ENCODE measurements at places on chromosomes 1 and 21.
A peak's percentile ranks its signal among the peaks of the same experiment; 100 is the strongest.

DNA sequence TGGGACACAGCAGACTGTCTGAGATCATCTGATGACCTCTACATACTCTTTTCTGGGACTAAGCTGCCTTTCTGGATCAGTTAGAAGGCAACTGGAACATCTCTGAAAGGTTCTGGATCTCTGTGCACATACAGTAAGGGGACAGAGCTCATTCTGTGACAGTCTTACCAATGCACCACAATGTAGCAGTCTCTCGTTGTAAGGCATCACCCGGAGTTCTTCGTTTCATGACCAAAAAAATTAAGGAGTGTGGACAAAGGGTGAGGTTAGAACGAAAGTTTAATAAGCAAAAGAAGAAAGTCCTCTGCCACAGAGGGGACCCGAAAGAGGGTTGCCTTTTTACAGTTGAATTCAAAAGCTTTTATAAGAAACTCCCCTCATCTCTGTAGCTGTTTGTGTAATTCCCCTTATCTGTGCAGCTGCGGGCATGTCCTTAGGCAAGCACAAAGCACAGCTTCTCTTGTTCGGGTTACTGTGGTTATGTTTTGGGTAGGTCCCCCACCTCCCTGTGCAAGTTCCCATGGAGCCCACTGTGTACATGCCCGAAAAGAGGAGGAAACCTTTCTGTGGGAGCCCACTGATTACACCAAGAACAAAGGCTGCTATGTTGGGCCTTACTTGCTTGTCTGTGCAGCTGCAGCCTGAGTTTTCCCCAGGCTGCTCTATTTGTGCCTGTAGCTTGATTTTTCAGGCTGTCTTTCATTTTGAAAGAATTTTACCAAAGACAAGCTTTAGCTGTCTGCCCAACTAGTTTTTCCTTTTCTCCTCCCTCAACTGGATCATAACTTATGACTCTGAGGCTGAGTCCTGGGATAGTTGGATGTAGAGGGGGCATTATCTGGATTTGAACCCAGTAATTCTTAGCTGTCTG lies 53.1 kb upstream of the CACNA1E start:
- no peak for DNase-seq

GRCh38 chr1:81850031-81850430 lies 49.3 kb downstream of the ADGRL2 start:
- no peak for DNase-seq

GRCh38 chr21:16571594-16571993 lies 841.8 kb downstream of the USP25 start:
- DNase-seq = no peak

DNA sequence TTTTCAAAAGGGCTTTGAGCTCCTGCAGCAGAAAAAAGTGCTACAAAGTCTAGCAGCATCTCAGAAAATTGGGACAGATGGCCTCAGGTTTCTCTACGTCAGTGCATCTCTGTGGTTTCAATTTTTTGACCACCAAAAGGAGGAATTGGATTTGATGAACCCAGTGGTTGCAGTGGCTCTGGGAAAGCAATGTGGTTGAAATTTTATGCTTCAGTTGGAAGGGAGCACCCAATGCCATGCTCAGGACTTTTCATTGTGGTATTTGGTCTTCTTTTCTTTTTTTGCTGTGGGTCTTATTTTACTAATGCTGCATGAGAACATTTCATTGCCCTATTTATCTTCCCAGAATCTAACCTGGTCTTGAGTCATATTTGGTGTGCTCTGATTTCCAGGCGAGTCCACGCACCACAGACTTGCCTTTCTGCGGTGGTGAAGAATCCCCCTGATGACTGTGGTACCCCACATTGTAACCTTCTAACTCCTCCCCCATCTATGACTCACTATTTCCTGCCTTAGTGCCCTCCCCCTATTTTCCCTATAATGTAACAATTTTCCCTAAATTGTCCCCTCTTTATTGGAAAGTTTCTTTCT lies 56.7 kb downstream of the S1PR1 start:
- no peak for DNase-seq

GRCh38 chr1:114100148-114100547 lies 53.5 kb downstream of the SYT6 start:
- DNase-seq = no peak

DNA sequence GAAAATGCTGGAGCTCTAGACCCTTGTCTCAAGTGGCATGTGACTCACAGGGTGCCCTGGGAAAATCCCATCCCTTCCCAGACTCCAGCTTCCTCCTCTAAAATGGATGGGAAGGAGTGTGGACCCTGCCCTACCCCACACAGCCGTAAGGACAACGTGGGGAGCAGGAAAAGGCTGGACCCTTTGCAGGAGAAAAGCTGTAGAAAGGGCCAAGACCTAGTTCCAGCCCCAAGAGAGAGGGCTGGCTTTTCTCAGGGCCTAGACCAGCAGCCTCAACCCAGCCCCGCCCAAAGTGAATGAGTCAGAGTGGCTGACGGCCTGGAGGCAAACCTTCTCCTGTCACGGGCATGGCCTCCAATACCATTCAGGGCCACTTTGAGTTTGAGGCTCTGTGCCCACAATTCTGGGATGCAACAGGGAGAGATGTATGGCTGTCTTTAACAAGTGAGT lies 1.1 kb downstream of the LAMB3 start:
- no peak for DNase-seq

GRCh38 chr1:202976633-202977032 lies 9.6 kb upstream of the CYB5R1 start:
- DNase-seq = no peak

GRCh38 chr1:118275472-118276115 lies 90.6 kb upstream of the SPAG17 start:
- no peak for DNase-seq

- DNase-seq = no peak
Observed at GRCh38 chr1:23343221-23344110, 618 bp downstream of the HNRNPR start.

GRCh38 chr1:29900712-29901111 lies 664.4 kb downstream of the PTPRU start:
- DNase-seq = no peak

DNA sequence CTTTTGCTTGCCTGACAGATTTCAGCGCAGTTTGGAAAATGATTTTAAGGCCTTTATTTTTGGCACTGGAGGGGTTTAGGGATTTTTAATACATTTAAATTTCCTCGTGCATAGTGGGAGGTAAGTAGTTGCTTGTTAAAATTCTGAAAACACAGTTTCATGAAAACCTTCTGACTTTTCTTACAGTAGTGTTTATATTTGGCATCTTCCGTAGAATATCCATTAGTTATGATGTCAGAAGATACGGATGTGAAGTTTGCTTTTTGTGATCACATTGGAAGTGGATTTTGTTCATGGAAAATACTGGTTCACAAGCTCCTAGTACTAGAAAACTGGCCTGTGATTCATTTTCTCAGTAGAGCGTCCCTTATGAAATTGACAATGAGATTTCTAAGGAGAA lies 1.3 kb downstream of the RABGAP1L start:
- no peak for DNase-seq

GRCh38 chr1:186738926-186739325 lies 58.7 kb upstream of the PTGS2 start:
- DNase-seq = no peak

DNA sequence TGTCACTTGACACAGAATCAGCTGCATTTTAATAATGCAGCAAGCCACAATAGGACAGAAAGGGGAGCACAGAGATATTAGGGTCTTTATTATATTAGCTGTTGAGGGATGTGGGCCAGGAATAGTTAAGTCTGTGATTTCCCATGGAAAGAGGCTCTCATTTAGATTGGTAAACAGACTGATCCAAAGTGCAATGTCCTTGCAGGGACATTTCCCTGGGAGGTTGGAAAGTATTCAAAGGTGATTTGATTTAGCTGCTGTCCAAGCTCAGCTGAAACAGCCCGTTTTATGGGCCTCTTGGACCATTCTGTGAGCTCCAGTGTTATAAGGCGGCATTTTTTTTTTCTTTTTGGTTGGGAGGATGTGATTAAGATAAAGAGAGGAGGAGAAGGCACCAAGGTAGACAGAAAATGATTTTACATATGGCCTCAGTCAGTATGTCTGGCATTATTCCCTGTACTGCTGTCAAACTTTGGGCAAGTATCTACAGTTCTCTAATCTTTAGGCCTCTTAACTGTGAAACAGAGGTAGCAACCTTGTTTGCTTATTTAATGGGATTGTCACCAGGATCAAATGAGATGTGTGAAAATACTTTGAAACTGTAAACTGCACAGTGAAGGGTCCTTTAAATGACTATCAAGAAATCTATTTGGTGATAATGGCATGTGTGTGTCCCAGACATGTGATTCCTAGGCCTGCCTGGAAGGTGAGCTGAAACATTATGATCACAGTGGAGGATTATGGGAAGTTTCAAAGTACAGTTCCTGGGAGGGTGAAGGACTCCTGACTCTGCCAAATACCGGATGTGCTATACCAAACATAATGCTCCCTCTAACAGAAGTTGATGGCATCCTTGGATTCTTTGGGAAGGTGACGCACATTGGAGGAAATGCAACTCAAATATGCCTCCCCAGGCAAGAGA lies 62.2 kb downstream of the NOS1AP start:
- no peak for DNase-seq

DNA sequence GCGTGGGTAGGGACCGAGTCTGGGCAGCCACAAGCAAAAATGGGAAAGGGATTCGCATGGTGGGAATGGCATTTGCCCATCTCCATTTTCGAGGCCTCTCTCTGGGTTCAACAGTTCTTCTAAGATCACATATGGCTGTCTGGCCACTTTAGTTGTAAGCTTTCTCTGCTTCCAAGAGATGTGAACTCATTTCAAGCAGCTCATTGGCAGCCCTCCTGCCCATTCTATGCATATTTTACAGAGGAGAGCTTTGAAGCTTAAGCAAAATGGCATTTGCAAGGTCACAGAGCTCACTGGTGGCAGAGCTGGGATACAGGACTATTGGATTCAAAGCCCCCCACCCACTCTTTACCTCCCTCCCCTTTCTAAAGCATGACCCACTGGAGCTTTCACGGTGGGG lies 93.7 kb downstream of the HHIPL2 start:
- no peak for DNase-seq

- DNase-seq = no peak
Observed at GRCh38 chr1:211723273-211723672, 47.9 kb upstream of the NEK2 start.

DNA sequence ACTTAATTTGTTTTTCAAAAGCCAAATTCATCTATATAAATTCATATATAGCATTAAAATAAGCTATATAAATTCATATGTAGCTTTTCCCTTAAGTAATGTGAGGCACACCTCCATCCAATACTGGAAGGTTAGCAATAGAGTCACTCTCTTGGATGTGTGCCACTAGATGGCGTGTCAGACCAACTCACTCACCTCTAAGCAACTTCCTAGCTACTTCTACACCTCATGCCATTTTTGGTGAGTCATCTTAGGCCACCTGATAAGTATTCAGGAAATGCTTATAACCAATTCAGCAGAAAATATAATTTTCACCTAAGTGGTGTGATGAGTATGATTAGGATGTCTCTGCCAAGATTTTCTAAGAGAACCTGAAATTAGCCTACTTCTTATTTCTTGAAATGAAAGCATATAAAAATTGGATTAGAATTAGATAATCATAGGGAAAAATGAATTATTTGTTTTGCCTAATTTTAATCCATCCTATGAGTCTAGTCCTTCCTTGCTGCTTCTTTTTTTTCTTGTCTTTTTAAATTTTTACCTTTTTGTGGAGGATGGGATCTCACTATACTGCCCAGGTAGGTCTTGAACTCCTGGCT lies 34.4 kb upstream of the TADA1 start:
- DNase-seq = peak; percentile 48

- no peak for DNase-seq
Observed at GRCh38 chr1:201947697-201948008, 1.3 kb upstream of the LMOD1 start.

- no peak for DNase-seq
Observed at GRCh38 chr1:163090321-163090945, 21.3 kb downstream of the RGS4 start.

DNA sequence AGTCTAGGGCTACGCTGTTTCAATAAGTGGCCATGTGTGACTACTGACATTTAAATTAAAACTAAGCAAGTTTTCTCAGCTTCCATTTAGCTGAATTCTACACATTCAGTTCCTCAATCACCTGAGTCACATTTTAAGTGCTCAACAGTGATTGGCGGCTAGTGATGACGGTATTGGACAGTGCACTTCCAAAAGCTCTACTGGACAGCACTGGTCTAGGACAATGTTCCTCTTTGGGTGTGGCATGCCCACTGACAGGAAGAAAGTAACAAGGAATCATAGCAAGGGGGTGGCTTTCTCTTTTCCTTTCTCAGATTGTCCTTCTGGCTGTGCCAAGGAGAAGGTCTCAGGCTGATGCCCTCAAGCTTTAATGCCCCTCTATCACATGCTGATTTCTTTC lies 11.7 kb downstream of the IGSF21 start:
- DNase-seq = no peak

DNA sequence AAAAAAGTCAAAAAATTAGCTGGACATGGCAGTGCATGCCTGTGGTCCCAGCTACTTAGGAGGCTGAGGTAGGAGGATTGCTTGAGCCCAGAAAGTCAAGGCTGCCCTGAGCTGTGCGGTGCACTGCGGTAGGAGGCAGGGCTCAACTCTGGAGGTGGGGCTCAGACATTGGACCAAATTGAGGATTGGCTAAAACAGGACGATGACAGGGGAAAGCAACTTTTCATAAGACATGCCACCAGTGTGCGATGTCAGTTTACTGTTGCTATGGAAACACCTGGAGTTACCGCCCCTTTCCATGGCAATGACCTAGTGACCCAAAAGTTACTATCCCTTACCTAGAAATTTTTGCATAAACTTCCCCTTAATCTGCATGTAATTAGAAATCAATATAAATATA lies 85.3 kb downstream of the DISP3 start:
- no peak for DNase-seq

GRCh38 chr21:42003051-42003461 lies 7.1 kb downstream of the ZBTB21 start:
- no peak for DNase-seq

DNA sequence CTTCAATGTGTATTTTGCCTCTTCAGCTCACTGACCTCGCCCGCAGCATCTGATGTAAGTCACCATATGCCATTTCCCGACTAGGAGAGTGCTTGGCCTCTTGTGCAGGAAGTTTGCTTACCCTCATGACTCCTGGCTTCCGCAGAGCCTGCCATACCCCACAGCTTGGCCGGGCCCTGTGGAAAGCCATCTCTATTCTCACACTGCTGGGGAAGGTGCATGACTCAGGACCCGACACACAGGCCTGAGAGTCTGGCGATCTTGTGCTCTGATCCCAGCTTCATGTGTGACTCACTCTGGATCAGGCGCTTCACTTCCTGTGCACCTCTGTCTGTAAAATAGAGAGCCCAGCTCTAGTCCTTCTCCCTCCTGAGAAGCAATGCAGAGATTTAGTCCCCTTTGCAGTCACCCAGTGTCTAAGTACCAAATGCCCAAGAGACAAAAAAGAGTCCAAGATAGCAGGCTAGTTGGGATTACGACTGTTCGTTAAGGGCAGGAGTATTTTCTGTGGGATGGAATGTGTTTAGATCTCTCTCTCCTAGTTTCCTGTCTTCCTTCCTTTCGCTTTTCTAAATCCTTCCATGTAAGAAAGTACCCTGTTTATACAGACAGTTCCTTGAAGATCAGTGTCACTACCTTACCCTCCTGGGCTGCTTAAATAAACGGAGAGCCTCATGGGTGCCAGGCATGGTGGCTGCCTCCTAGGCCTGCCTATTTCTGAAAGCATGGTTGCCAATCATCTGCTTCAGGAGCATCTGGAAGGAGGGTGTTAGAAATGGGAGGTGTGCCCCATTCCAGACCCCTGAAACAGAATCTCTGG lies 62.8 kb upstream of the KIF26B start:
- DNase-seq = no peak
